ENCODE measurements at places on chromosomes 5 and 9. TPM values are rescaled to one million over a fixed set of nuclear protein-coding genes. Genes with fewer than 3 reads are reported as not detected.

The GFPT2 gene
- total RNA-seq = 0.46 TPM

DNA sequence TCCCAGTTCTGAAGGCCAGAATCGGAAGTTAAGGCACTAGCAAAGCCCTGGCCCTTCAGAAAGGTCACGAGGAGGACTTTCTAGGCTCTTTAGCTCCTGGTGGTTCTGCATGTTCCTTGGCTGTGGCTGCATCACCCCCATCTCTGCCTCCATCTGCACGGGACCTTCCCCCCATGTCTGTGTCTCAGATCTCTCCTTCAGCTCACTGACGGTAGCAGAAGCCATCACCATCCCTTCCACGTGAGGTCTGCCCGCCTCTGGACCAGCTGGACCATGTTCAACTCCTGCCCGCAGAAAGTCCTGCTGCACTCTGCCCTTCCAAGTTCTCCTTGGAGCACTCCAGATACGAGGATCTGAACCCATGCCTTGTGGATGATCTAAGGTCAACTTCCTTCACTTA lies 242.9 kb upstream of the IRX1 start:
- DNase-seq = no peak

- DNase-seq = no peak
Measured at GRCh38 chr5:77620405-77620804, 18.1 kb downstream of the OTP start.

DNA sequence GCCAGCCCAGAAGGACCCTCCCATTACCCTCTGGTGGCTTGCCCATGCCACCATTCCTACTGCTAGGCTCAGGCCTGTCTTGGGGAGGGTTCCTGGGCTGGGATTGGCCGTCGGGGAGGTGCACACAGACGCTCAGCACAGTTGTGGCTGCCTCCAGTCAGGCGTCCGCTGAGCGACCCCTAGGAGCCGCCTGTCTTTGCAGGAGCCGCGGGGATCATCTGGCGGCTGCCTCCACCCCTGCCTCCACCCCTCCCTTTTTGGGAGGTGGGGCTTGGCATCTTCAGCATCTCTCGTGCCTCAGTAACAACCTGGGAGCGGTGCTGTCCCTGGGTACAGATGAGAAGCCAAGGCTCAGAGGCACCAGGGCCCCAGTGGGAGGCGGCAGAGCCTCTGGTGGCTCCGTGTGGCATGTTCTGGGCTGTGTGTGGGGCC lies 39.6 kb downstream of the RXRA start:
- DNase-seq = no peak

The CER1 gene
- total RNA-seq = not detected

DNA sequence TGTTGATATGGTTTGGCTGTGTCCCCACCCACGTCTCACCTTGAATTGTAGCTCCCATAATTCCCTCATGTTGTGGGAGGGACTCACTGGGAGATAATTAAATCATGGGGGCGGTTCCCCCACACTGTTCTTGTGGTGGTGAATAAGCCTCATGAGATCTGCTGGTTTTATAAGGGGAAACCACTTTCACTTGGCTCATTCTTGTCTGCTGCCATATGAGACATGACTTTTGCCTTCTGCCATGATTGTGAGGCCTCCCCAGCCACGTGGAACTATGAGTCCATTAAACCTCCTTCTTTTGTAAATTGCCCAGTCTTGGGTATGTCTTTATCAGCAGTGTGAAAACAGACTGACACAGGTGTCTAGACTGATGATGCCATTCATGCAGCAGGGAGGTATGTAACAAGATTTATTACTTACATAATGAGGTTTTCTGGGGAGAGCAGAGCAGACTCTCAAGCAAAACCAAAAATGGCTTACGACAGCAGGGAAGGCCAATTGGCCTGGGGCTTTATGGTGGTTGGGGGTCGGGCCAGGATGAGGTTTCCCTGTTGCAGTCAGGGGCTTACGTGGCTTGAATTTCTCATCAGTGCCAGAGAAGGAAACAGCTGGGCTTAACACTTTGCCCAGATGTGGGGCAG lies 9.5 kb upstream of the COMMD10 start:
- no peak for DNase-seq

DNA sequence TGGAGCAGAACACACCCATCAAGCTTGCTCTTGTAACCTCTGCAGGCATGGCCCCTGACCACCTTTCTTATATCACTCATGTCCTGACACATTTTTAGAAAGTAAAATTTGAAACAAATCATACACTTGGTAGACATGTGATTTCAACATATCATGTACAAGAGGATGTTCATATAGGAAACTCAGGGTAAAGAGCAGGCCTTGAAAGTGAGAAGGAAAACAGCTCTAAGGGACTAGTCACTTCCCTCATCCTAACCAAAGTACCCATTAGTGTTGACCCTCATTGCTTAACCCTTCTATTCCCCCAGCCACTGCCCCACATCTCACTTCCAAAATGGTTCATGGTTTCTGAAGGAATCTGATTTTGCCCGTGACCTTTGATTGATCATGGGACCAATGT lies 492.4 kb upstream of the KLF4 start:
- DNase-seq = no peak

DNA sequence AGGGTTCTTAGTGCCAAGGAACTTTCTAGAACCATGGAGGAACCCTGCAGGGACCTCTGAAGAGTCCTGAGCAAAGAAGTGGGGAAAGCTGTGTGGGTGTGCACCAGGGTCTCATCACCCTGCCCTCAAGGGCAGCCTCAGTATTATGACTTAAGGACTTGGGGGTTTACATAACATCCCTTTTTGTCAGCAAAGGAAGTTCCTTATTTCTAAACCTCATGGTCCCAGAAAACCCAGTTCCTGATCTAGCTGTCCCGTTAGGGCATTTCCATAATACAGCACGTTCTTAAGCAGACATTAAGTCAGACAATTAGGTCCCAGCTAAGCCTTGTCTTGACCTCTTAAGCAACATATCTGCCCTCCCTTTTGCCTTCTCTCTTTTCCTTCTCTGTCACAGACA lies 57.3 kb downstream of the DAPK1 start:
- DNase-seq = no peak

DNA sequence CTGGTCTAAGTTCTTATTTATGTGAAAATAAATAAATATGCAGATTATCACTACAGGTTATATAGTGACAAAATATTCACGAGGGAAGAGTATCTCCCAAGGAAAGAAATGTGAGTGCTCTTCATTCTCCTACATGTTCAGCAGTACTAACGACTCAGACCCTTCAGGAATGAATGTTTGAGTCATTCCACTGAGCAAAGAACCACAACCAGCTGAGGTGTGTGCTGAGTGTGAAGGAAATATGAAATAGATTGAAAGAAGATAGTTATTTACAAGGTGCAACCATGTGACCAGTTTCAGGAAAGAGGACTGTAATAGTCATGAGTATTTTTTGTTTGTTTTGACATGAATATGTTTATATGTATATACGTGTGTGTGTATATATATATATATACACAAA lies 228.7 kb downstream of the TUSC1 start:
- no peak for DNase-seq

DNA sequence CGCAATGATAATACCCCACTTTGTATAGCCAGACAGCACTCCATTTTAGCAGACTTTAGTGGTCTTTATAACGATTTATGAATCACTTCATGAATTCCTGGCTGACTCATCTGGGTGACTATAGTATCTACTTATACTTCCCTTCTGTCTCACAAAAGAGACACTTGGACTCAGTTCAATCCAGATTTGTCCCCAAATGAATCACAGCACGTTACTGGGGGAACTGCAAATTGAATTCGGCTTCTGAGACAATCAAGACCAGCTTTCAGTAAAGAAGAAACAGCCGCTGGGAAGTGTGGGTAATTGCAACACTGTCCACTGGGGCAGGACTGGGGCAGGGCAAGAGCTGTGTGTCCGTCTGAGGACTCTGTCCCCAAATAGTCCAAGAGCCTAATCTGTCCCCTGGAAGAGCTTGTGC lies 337.3 kb upstream of the RFX3 start:
- DNase-seq = peak; percentile 13

- no peak for DNase-seq
Measured at GRCh38 chr9:15725953-15726352, 173.1 kb downstream of the CCDC171 start.

- no peak for DNase-seq
Measured at GRCh38 chr5:108312258-108312657, 69.6 kb downstream of the FBXL17 start.

The DENND1A gene
- 11.7 TPM for total RNA-seq

The FBXL7 gene
- total RNA-seq = 5.3 TPM

The CD274 gene
- total RNA-seq = 44.7 TPM

DNA sequence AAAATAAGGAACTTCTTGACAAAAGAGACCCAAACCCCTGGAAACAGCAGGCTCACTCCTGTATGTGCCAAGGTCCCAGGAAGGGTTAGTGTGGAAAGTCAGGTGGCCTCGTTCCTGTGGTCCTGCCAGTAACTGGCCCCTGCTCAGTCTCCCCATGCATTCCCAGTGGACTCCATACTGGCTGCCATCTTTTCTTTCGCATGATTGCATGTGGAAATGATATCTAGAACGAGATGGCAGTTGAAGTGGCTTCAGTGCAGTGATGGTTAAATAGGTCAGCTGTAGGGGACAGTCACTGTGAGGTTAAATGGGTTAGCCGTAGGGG lies 30.4 kb downstream of the AHRR start:
- no peak for DNase-seq

DNA sequence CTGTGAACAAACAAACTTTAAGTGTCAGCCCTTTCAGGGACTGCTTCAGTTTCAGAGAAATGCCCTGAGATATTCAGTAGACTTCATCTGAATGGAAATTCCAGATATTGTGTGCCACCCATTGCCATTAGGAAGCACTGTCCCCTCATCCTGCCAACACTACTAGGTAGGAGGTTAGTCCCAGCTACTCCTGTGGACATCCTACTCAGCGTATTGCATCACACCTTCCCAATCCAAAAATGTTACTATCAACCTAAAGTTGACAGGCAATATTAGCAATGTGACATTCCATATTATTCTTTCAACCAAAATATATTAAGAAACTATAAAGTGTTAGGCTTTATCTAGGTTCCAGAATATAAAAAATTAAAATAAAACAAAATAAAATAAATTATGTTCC lies 552.0 kb upstream of the ST8SIA4 start:
- no peak for DNase-seq

DNA sequence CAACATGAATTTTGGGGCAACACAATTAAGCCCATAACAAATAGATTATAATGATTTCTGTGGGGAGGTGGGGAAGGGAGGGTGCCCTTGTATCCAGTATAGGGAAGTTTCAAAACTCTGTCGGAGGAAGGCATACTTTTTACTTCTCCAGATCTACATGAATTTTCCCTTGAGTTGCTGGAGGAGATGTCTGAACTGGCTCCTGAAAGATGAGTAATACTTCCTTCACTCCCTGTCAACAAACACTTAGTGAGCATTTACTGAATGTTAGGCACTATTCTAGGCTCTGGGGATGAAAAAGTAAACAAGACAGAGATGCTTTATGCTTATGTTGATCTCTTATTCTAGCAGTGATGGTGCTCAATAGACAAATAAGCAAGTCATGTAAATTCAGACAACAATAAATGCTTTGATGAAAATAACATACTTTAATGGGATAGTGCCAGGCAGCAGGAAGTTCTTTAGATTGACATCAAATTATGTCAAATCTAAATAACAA lies 197.9 kb upstream of the ANKH start:
- DNase-seq = no peak

DNA sequence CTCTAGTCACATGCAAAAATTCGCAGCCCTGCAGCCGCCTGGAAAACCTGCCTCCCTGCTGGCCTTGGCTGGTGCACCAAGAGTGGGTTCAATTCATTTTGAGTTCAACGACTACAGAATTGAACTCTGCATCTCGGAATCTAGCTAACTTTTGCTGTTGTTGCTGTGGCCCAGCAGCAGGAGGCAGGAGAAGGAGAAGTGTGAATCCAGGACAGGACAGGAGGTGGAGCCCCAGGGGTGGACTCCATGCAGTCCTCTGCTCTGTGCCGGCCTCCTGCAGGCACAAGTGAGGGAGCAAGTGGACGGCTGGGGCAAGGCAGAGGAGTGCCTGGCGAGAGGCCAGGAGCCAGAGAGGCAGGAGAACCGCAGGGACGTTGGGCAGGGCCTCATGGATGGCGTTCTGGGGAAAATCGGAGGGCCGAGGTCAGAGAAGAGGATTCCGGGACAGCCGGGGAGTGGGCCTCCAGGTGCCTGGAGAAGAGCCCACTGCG lies 214.2 kb downstream of the FANCC start:
- no peak for DNase-seq

The PLAC8L1 gene
- not detected for total RNA-seq

- no peak for DNase-seq
Measured at GRCh38 chr9:98900244-98900643, 43.5 kb upstream of the COL15A1 start.

The PLPP6 gene
- total RNA-seq = 6.1 TPM

The TOR1B gene
- total RNA-seq = 26.4 TPM

DNA sequence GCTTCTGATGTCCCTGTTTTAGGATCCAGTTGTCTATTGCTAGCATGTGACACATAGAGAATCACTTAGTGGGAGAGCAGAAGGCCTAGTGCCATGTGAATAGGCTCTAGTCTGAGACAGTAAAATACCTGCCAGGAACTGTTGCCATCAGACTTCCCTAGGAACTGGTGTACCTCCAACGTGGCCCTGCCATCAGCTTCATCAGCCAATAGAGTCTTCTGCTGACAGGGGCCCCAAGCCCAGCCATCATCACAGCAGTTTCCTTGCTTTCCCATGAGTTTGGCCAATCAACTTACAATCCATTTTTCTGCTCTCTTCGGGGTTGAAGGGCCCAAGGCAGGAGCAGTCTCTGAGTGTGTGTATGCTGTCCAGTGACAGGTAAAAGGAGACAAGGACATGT lies 128.4 kb upstream of the ADRA1B start:
- no peak for DNase-seq

- DNase-seq = no peak
Measured at GRCh38 chr5:125317536-125317995, 571.1 kb upstream of the ZNF608 start.

- no peak for DNase-seq
Measured at GRCh38 chr5:149667829-149668330, 62.2 kb upstream of the PPARGC1B start.

- DNase-seq = peak; percentile 5
Measured at GRCh38 chr5:116576053-116576713, 1.6 kb upstream of the SEMA6A start.

DNA sequence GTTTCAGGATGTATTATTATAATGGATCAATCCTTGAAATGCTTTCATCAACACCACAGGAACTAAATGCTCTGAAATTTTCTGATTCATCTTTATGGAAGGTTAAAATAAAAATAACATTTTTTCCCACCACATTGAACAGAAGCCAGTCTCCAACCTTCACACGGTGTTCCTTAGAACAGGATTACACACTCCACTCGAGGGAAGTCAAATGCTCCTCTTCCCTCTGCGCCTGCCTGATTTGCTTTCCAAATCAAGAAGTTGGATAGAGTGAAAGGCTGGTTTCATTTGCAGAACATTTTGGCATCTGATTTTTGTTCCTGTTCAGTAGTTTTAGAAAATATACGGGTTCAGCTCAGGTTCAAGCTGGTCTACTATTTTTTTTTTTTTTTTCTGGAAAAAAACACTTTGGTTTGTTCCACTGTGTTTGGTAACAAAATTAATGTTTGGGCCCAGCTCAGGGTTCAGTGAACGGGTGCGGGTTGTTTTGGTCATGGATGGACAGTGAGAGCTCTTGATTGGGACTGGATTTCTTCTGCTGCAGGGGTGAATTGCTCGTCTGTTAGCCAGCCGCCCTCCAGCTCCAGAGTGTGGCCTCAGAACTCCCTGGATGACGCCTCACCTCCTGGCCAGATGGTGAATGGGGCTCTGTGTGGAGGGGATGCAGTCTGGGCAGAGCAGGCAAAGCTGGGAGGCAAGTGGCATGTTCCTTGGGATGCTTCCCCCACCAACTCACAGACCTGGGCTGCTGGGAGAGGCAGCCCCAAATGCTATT lies 82.4 kb upstream of the STC2 start:
- DNase-seq = no peak

GRCh38 chr5:118548761-118549720 lies 439.3 kb downstream of the DTWD2 start:
- DNase-seq = no peak
